DMS153 (cell line): ENCODE measurements at places on chromosomes 1 and 21.

DNA sequence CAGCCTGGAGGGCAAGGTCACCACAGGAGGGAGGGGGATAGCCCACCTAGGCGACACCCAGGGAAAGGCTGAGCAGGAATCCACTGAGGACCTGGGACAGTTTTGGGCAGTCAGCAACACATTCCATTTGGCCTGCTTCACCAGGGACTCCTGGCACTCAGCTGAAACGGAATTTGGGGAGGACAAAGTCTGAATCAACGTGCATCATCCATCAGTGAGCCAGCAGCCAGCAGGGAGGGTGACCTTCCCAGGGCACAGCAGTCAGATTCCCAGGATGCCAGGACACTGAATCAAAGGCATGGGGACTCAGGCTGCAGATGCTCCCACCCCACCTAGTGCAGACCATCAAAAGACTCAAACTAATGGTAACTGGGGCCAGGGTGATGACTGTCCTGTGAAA lies 4.6 kb downstream of the SH3BP5L start:
- DNase-seq, result no peak

DNA sequence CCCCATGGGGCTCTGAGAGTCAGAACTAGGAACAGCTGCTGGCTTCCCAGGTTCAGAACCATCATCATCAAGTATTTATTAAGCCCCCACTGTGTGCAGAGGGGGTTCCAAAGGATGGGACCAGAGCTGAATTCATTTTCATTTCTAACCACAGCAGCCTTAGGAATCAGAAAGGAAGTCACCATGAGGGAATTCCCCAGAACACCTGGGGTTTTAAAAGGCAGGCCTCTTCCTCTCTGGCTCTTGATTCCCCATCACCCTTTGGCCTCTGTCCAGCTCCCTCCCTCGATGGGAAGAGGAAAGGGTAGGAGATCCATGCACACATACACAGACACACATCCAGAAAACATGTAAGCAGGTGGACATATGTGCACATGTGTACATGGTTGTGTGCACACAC lies 1.3 kb upstream of the KCNN3 start:
- DNase-seq, result peak; percentile 64

DNA sequence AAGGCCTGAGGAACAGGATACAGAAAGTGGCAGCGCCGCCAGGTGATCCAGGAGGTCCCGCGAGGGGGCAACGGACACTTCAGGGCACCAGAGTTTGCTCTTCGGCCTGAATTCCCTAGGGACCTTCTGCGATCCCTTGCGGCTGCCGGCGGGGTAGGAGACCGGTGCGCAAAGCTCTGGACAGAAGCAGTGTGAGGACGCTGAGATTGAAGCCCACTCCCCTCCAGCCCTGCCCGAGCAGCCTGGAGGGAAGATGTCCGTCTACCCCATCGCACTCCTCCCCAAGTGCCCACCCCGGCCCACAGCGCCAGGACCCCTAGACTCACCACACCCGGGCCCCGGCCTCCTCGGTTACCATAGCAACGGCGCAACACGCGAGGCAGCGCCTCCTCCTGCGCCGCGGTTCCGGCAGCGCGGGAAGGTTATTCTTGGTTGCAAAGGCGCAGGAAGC lies at the start of gene ANKRD45:
ANKRD45 (minus strand) TSS at position 361 of the 451 bp plus-strand sequence. CDS start 10,433 bp downstream, outside the sequence.
- no peak for DNase-seq

DNA sequence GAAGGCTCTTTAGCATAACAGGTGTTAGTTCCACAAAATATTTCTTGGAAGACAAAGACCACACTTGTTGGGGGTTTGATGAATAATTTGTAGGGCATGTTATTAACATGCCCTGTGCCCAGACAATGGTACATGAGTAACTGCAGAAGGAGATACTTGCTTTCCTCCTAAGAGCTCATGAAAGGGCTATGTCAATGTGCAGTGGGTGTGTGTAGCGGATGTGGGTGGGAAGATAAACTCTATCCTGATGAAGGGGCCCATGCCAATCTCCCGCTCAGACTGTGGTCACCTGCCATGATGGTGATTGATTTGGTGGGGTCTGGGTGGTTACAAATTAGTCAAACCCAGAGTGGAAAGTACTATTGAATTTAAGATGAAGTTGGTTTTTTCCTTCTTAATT lies 69.8 kb upstream of the DNAH14 start:
- DNase-seq, result no peak

GRCh38 chr1:192488058-192488457 lies 87.5 kb upstream of the RGS1 start:
- no peak for DNase-seq

- DNase-seq, result no peak
Observed at GRCh38 chr1:15469361-15469760, 6.5 kb upstream of the CELA2B start.

- no peak for DNase-seq
Observed at GRCh38 chr1:165834229-165834628, 6.8 kb downstream of the UCK2 start.

DNA sequence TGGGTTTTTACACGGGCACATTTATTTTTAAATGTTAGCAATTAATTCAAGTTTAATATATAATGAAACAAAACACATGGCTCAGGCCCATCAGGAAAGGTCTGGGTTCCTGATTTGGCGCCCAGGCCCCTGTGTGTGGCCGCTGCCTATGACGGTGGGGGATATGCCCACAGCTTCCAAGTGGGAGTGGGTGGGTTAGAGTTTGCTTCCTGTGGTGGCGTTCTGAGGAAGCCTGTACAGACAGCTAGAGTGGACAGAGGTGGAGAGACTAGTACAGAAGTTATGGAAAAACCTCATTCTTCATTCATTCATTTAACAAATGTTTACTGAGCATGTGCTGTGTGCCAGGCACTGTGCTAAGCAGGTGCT lies 22.4 kb upstream of the EPS8L3 start:
- no peak for DNase-seq

DNA sequence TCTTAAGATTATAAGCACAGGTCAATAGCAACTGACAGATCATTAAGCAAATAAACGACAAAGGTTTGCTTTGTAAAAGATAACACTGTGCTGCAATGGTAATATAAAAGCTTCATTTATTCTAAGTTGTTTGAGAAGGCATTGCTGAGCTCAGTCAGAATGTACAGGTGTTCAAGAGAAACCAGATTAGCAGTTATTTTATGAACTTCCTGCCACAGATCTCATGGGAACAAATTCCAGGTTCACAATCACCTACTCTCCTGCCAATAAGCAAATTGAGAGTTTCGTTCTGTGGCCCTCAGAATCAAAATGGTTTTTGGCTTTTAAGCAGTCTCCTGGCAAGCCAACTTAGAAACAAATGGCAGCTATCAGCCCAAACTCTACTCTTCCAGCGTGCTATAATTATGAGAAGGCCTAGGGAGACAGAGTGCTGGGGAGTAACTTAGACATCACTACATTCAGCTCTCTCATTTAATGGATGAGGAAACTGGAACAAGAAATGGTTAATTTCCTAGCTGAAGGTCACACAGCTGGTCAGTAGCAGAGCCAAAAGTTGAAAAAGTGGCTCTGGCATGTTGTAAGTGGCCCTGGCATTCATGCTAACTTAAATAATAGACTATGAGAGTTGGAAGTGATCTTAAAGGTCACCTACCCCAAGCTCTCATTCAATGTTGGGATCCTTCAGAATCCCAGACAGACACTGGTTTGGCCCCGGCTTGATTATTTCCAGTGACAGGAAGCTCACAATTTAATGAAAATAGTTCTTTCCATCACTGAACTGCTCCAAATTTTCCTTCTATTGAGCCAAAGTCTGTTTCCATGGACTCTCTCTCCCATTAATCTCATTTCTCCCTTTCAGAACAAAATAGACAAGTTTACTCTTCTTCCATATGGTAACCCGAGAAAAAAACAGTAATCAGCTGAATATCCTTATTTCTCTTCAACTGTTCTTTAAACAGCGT lies 82.6 kb upstream of the EDEM3 start:
- peak; percentile 66 for DNase-seq

- no peak for DNase-seq
Observed at GRCh38 chr1:30416221-30416820, 307.1 kb downstream of the MATN1 start.

GRCh38 chr1:214739621-214740238 lies 136.7 kb downstream of the CENPF start:
- DNase-seq, result no peak

DNA sequence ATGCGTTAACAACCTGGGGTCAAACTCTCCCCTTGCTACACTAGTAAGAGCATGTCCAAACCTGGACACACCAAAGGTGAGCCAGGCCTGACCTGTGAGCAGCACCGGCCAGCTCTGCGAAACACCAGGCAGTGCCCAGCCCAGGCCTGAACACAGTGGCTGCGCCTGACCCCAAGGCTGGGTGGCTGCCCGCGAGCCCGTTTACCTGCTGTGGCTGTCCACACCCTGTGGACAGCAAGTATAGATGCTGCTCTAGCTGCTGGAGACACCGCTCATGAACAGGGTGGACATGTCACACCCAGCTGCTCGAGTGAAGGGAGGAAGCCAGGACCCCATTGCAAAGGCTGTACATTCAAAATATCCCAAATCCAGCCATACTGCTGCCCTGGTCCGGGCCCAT lies 7.6 kb upstream of the CCDC27 start:
- DNase-seq, result no peak

DNA sequence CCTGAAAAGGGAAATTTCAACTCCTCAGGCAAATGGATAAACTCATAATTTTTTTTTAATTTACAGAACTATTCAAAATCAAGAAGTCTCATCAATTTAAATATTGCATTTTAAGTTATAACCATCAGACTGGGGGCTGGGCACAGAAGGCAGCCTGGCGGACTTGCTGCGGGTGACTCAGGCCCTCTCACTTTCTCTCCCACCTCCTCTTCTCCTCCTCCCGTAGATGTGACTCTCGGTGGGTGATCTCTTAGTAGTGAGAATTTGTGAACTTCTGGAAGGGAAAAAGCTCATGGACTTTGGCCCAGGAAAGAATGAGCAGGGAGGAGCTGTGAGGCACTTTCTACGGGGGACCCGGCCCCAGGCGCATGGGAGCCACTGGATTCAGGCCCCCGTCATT lies 32.9 kb downstream of the CLIC6 start:
- no peak for DNase-seq

DNA sequence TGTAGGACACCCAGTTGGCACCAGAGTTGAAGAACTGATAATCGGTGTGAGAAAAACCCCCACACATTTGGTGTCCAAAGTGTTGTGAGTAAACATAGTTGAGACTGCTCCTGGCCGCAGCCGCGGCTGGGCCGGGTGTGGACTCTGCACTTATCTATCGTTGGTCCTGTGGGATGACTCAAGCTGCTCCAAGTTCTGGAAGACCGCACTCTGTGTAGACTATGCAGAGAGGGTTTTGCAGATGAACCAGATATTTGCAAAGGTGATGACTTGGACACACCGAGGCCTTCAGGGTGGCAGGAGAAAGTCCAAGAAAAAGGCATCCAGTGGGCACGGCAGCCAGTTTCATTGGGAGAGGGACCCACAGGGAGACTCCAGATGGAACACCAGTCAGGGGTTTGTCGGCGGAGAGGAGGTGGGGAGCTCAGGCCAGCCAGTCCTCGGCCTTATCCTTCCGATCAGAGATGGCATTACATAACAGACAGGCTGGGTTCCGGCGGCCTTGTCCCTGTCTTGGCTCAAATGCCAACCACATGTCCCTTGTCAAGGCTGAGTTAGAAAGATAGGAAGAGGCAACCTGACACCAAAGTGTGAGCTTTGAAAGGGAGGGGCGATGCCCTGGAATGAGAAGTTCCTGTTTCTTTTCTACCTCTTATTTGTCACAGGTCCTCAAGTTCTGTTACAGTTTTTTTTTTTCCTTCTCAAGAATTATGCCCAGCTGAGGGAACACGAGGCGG lies 21.1 kb downstream of the C2CD2 start:
- DNase-seq, result no peak

GRCh38 chr1:20751462-20751990 lies 19.0 kb upstream of the SH2D5 start:
- DNase-seq, result no peak

GRCh38 chr1:150536836-150537731 lies 12.1 kb upstream of the ADAMTSL4 start:
- no peak for DNase-seq

DNA sequence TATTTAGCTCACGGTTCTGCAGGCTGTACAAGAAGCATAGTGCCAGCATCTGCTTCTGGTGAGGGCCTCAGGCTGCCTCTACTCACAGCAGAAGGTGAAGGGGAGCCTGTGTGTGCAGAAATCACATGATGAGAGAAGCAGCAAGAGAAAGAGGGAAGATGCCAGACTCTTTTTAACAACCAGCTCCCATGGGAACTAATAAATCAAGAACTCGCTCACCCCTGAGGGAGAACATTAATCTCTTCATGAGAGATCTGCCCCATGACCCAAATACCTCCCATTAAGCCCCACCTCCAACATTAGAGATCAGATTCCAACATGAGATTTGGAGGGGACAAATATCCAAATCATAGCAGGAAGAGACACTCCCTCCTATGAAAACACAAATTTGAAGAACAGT lies 74.1 kb downstream of the OLFML2B start:
- no peak for DNase-seq

- no peak for DNase-seq
Observed at GRCh38 chr1:39435597-39435996, 55.8 kb upstream of the BMP8A start.

DNA sequence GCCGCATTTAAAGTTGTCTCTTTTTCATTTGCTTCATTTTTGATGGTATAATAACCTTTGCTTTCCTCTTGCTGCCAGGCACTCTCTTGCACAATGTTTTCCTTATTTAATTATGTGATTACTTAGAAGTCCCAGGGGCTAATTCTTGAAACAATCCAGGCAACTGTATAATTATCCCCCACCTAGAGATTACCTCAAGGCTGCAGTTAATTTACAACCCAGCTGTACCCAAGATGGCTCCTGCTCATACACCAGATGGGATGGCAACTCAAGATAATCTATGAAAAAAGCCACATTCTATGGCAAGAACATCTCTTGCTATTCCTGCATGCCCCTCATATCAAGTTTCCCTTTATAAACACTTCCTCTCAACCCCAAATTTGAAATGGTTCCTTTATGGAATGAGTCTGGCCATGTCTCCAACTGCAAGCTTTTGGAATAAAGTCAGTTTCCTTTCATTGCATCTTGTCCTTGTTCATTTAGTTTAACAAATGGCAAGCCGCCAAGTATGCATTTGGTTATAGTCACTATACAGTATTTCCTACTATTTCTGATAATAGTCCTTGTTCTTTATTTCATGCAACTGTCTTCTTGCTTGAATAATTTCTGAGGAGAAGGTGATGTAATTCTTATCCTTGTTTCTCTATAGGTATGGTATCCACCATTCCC lies 1042.6 kb downstream of the PLA2G4A start:
- DNase-seq, result no peak

DNA sequence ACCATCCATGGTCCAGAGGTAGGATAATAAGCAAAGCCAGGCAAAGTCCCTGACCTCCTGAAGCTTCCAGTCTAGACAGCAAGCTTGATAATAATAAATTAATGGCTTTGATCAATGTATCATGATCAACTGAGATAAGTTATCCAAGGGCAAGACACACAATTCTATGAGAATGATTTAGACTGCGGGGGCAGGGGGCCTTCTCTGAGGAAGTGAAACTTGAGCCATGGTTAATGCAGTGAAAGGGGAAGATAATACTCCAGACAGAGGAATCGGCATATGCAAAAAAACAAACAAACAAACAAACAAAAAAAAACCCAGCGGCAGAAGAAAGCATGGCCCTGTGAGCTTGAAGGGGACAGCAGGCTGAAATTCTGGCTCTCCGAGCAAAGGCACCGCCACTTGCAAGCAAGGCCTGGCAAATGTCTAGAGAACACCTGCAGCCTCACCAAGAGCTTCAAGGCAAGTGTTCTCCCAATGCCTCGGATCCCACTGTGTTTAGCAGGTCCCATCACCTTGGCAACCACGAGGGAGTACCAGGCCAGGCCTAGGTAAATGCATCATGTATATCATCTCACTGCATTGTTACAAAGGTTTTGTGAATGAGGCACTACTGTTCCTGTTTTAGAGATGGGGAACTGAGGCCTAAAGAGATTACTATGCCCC lies 24.9 kb downstream of the CSMD2 start:
- no peak for DNase-seq
